ENCODE measurements at places on chromosomes 12 and 14. TPM values are rescaled to one million over a fixed set of nuclear protein-coding genes. Genes with fewer than 3 reads are reported as not detected.

GRCh38 chr14:65261946-65262345, 150.6 kb upstream of the FUT8 start:
- H3K4me1 ChIP-seq = no peaks in the 10 kb centered on the region
- H3K27ac ChIP-seq = no peak overlapping the region
- H3K36me3 ChIP-seq = no peaks in the 10 kb centered on the region
- DNase-seq = no peak
- no peaks in the 10 kb centered on the region for H3K27me3 ChIP-seq

Gene GPRC5D
- not detected for total RNA-seq

DNA sequence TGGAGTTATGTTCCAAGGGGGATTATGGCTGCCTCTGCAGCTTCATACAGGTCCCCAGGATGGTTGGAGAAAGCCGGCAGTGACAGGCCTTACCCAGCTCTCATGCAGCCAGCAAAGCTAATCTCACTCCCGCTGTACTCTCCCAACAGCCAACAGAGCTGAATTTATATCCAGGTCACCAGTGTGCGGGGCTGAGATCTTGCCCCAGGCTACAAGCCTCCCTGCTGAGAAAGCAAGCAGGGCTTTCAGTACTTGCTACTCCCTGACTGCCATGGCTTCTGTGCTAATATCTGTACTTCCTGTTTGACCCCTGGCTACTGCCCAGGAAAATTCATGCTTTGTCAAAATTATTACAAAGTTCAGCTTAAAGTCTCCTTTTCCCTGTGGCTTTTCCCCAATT, 92.9 kb downstream of the ATP23 start:
- H3K27ac ChIP-seq = no peak overlapping the region
- H3K4me3 ChIP-seq = no peak overlapping the region
- no peak for DNase-seq
- no peaks in the 10 kb centered on the region for H3K36me3 ChIP-seq

Gene KRT83
- total RNA-seq = not detected

GRCh38 chr12:62659453-62660295, 193.0 kb downstream of the MON2 start:
- H3K27ac ChIP-seq = peak overlapping the region; percentile 88
- peak overlapping the region; percentile 32 for H3K4me3 ChIP-seq
- no peaks in the 10 kb centered on the region for H3K36me3 ChIP-seq
- peaks cover 41% of the 10 kb centered on the region for H3K4me1 ChIP-seq
- peaks cover 9% of the 10 kb centered on the region for H3K27me3 ChIP-seq

Gene TDRD9
- total RNA-seq = not detected

All from H1 (cell line).